ENCODE measurements at places on chromosomes 3 and 15. TPM values are rescaled to one million over a fixed set of nuclear protein-coding genes. Genes with fewer than 3 reads are reported as not detected.

DNA sequence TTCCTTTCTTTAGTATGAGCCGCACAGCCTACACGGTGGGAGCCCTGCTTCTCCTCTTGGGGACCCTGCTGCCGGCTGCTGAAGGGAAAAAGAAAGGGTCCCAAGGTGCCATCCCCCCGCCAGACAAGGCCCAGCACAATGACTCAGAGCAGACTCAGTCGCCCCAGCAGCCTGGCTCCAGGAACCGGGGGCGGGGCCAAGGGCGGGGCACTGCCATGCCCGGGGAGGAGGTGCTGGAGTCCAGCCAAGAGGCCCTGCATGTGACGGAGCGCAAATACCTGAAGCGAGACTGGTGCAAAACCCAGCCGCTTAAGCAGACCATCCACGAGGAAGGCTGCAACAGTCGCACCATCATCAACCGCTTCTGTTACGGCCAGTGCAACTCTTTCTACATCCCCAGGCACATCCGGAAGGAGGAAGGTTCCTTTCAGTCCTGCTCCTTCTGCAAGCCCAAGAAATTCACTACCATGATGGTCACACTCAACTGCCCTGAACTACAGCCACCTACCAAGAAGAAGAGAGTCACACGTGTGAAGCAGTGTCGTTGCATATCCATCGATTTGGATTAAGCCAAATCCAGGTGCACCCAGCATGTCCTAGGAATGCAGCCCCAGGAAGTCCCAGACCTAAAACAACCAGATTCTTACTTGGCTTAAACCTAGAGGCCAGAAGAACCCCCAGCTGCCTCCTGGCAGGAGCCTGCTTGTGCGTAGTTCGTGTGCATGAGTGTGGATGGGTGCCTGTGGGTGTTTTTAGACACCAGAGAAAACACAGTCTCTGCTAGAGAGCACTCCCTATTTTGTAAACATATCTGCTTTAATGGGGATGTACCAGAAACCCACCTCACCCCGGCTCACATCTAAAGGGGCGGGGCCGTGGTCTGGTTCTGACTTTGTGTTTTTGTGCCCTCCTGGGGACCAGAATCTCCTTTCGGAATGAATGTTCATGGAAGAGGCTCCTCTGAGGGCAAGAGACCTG lies 13.2 kb downstream of the GREM1 start:
- no peak for DNase-seq

DNA sequence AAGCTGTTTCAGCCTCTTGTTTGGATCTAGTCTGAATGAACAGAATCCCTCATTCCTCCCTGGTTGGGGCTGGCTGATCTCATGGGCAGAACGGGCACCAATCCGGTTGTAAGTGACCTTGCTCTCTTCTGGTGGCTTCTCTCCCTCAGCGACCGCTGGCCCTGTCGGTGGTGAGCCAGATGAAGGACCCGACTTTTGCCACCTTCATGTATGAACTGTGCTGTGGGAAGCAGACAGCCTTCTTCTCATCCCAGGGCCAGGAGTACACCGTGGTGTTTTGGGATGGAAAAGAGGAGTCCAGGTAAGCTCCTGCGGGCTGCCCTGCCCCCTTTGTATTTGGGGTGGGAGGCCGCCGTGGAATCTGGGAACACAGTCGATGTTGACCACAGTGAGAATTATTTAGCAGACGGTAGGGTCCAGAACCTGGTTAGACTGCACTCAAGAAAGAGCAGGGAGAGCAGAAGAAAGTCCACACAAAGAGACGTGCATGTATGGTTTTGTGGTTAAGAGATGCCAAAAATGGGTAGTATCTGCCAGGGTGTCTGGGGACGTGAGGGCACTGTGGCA lies 138.8 kb downstream of the LRRK1 start:
- no peak for DNase-seq

DNA sequence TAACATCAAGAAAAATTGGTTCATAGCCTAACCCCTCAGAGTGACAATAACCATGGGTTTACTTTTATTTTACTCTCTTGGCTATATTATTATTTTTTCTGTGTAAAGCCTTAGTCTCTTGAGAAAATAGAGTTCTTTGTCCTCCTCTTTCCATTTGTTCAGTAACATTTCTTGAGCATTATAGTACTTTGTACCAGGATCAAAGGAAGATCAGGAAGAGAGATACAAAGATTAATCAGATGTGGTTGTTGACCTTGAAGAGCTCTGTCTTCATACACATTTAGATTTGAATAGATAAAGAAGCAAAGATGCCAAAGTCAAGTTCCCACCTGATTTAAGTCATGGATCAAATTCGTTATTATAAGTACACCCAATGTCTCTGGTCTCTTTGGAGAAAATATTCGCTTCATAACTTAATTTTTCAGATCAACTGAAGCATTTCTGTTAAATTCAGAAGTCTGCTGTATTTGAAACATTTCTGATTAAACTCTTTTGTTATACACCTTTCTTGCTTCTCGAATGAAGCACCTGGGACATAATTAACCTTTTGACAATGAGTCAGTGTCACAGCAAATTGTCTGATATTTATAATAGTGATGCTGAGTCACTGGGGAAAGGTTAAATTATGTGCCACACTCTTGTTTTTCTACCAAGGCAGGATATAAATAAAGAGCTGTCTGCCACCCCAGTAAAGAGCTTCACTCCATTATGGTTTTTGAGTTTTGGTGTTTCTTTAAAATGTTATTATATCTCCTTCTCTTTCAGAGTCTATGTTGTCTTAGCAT lies 100.2 kb downstream of the GHSR start:
- no peak for DNase-seq

- no peak for DNase-seq
Measured at GRCh38 chr15:57591822-57592367, at the start of gene MYZAP. Gene MYZAP (plus strand): TSS chr15:57591904. CDS start chr15:57592035, 131 bp downstream.

DNA sequence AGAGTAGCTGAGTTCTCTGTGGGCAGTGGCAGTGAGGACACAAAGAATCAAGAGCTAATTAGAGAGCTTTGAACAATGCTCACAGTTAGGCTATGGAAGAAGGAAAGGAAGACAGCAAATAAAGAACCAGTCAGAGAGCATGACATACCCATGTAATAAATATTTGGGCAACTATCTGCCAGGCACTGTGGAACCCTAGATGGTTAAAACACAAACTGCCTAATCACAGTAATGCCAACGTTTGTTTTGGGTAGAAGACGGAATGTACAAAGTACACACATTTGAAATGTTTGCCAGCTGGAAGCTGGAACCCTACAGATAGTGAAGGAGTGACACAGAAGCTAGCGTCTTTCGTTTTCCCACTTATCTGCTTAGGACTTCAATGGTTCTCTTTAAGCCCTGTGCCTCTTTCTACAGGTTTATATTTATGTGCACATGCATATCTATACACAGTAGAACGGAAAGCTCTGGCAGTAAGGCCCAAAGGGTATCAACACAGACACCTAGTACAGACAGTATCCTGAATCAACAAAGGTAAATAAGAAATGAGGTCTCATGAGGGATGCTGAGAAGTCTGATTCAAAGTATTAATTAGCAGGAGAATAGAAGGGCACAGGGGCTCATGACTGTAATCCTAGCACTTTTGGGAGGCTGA lies 44.6 kb downstream of the ANKRD28 start:
- no peak for DNase-seq

DNA sequence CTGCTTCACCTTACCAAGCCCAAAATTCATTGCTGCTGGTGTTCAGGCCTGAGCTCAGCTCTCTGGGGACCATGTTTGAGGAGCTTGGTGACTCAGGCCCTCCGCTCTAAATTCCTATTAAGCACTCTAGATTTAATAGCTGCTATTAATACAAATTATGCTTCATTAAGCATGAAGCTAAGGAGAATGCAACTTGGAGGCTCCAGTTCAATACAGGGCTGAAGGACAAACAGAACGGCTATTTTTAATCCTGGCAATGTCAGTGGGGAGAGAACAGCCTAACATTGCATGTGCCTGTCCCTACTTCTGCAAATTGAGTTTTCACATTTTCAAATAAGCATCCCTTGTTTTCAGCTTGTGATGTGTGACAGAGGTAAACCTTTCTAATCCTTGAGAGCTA lies 80.1 kb upstream of the TRIM42 start:
- no peak for DNase-seq

- no peak for DNase-seq
Measured at GRCh38 chr3:100197876-100198275, 62.9 kb upstream of the TBC1D23 start.

DNA sequence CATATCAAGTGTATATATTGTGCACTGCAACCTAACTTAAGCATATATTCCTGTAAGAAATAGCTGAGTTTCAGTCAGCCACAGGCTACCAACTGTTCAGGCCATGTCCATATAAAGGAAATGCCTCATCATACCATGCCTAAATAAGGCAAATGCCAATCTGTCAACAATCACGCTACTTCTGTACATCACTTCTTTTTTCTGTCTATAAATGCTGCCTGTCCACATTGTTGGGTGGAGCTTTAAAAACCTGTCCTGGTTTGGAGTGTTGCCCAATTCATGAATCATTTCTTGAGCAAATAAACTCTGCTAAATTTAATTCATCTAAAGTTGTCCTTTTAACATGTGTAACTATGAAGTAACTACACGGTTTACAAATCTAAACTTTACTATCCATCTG lies 1091.9 kb downstream of the NSUN3 start:
- no peak for DNase-seq

GRCh38 chr15:91921188-91921842 lies 67.8 kb downstream of the SLCO3A1 start:
- no peak for DNase-seq

TM4SF1 gene
- total RNA-seq: 191 TPM

CADM2 gene
- total RNA-seq: 2.5 TPM

FEZF2 gene
- total RNA-seq: not detected

PPARG gene
- total RNA-seq: 72.8 TPM

MKRN3 gene
- 0.89 TPM for total RNA-seq

VWA5B2 gene
- total RNA-seq: 0.10 TPM
